ENCODE measurements at places on chromosomes 5 and 9.

DNA sequence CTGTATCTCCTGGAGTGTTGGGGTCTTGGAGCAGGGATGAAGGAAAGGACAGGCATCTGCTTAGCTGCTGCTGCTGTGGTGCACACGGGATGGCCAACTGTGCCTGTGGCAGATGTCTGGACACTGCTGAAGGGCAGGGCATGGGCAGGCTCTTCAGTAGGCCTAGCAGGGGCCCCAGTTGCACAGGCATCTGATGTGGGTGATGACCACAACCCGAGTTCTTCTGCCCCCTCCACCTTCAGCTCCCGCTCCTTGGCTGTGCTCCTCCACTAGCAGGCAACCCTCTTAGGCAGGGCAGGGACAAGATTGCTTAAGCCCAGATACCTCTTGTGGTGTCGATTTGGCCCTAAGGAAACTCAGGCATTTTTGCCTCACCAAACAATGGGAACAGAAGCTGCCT is 9.0 kb upstream of the MEGF10 start:
- no peak for DNase-seq

DNA sequence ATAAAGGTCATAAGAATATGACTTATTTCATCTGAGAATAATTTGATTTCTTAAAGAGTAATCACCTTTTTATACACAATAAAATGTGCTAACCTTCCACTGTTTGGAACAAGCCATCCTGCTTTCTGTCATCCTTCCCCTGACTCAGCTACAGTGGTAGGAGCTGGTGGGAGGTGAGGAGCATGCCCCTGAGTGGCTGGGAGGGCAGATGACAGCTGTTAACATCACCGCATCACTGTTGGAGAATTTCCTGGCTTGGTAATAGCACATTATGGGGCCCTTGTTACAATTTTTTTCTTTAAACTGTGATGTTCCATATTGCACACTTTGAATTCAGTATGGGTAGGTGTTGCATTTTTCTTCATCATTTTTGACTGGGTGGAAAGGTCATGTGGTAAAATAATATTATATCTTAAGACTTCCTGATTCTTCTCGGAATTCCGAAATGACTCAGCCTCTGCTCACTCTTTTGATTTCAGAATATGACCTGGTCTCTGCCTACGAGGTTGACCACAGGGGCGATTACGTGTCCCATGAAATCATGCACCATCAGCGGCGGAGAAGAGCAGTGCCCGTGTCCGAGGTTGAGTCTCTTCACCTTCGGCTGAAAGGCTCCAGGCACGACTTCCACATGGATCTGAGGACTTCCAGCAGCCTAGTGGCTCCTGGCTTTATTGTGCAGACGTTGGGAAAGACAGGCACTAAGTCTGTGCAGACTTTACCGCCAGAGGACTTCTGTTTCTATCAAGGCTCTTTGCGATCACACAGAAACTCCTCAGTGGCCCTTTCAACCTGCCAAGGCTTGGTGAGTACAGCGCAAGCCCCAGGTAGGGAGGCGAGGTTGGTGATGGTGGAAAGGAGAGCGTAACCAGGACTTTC is 5.8 kb downstream of the ADAMTS16 start:
- DNase-seq, result no peak

DNA sequence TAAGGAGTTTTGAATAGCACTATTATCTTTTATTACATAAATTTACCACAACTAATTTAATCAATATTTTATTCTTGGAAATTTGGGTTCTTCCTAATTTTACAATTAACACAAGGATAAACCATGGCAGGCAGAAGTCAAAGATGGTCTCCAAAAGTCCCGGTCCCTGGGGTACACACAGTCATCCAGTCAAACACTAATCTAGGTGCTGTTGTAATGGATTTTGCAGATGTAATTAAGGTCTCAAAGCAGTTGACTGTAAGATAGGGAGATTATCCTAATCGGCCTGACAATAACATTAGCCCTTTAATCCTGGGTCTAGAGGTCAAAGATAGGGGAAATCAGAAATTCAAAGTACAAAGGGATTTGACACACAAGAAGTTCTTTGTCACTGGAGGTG is 57.5 kb upstream of the HTR1A start:
- DNase-seq, result no peak

DNA sequence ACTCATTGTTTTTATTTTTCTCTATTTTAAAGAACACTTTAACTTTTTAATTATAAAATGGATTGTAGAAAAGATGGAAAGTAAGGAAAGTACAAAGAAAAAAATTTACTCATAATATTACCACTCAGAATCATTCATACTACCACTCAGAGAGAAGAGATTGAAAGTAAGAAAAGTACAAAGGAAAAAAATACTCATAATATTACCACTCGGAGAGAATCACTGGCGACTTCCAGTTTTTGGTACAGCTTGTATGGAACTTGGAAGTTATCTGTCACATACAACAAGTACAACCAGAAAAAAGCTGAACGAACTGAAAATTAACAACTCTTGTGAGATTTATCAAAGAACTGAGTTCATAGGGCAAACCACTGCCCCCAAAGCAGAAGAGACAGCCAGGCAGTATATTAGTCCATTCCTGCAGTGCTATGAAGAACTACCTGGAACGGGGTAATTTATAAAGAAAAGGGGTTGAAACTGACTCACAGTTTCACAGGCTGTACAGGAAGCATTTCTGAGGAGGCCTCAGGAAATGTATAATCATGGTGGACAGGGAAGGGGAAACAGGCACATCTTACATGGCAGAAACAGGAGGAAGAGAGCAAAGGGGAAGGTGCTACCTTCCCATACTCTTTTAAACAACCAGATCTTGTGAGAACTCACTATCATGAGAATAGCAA is 183.9 kb downstream of the SMARCA2 start:
- DNase-seq, result no peak

DNA sequence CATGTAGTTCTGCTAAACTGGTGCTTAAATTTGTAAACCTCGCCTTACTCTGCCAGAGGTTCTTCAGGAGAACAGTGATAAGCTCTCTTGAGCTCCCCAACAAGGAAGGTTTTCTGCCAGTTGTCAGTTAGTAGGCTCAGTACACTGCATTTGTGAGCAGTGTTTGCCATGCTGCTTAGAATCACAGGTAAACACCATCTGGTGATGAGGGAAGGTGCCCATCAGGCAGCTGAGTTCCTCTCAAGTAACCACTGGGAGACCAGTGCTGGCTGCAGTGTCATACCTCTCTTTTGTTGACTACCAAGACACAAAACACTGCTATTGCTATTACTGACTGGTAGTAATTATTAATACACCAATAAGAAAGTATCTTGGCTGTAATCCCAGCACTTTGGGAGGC is 186.2 kb upstream of the OTULINL start:
- DNase-seq, result no peak

GRCh38 chr5:176697267-176697933 is 50.1 kb downstream of the TSPAN17 start:
- DNase-seq, result no peak

DNA sequence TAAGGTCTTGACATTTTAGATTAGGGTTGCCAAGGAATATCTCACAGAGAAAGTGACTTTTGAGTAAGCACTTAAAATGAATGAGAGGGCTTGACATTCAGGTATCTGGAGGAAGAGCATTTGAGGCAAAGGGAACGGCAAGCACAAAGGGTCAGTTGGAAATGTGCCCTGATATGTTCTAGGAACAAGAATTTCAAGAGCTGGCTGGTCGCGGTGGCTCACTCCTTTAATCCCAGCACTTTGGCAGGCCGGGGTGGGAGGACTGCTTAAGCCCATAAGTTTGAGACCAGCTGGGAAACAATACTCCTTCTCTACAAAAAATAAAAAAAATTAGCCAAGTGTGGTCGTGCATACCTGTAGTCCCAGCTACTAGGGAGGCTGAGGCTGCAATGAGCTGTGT is 16.5 kb downstream of the KIAA1958 start:
- no peak for DNase-seq

- DNase-seq, result no peak
These were observed 431 bp downstream of the TMOD1 start for GRCh38 chr9:97501972-97502221.

GRCh38 chr5:133330956-133331355 is 279.1 kb downstream of the HSPA4 start:
- no peak for DNase-seq

- peak; percentile 21 for DNase-seq
These were observed 169.1 kb downstream of the YTHDC2 start for GRCh38 chr5:113682497-113683136.

DNA sequence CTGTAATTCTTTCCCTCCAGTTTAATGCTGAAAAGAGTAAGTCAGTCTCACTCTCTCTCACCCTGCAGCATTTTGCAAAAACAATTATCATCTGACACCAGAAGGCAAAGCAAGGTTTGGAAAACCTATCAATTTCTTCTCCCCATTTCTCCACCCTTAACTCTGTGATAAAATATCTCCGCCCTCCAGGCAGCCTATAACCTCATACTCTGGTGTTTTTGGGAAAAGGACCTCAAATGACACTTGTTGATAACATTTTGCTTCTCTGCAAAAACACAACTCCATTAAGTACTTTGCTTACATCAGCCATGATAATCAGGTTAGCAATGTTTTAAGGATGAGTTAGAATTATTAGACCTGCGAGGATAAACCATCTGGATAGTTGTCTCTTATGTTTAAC is 2.3 kb downstream of the ANKH start:
- no peak for DNase-seq

- DNase-seq, result no peak
These were observed 360.6 kb upstream of the MEF2C start for GRCh38 chr5:89243611-89244010.

GRCh38 chr5:132708645-132709044 is 28.7 kb downstream of the KIF3A start:
- no peak for DNase-seq

- DNase-seq, result no peak
These were observed 197.6 kb downstream of the KDM4C start for GRCh38 chr9:6955251-6955921.

GRCh38 chr5:151236888-151237287 is 13.0 kb upstream of the CCDC69 start:
- DNase-seq, result no peak

- DNase-seq, result no peak
These were observed 12.0 kb upstream of the ACSL6 start for GRCh38 chr5:132023258-132024116.

GRCh38 chr5:95583992-95584391 is 29.1 kb downstream of the ARSK start:
- no peak for DNase-seq

DNA sequence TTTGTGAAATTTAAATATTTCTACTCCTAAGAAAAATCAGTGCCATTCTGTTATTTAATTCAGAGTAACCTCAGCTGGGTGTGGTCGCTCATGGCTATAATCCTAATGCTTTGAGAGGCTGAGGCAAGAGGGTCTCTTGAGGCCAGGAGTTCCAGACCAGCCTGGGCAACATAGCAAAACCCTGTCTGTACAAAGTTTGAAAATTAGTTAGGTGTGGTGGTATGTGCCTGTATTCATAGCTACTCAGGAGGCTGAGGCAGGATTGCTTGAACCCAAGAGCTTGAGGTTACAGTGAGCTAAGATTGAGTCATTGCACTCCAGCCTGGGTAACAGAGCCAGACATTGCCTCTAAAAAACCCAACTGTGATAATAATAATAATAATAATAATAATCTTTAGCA is 44.8 kb upstream of the CNTLN start:
- DNase-seq, result no peak

- no peak for DNase-seq
These were observed 324 bp downstream of the LPCAT1 start for GRCh38 chr5:1523480-1523792.

DNA sequence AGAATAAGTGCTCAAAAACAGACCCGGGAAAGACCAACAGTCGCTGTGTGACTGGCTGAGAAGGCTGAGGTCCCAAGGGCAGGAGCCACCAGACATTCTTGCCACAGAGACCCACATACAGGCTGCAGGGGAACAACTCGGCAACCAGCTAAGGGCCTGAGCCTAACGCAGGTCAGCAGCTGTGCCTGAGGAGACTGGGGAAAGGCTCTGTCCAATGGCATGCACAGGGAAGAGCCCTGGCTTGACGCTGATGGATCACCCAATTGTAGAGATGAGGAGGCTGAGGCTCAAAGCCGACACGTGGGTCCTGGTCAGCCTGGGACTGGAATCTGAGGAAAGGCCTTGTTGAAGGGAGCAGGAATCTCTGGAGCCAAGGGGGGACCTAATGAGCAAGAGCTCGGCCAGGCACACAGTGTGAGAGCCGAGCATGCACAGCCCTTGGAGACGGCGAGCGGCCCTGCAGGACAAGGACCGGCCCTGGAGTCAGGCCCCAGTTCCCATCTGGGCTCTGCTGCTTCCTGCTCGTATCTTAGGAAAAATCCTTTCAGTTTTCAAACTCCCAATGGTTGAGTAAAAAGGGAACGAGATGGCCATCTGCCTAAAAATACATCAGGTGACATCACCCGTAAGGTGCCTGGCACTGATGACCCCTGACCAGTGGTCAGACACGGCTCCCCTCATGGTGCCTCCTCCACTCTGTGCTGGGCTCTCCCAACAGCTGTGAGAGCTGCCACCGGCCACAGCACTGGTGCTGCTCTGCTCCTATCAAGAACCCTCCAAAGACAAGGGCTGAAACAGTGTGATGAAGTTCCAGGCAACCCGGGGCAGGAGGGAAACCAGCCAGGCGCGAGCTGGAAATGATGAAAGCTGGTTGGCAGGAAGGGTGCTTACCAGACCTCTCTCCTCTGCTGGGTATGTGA is 16.4 kb downstream of the LMAN2 start:
- DNase-seq, result no peak

DNA sequence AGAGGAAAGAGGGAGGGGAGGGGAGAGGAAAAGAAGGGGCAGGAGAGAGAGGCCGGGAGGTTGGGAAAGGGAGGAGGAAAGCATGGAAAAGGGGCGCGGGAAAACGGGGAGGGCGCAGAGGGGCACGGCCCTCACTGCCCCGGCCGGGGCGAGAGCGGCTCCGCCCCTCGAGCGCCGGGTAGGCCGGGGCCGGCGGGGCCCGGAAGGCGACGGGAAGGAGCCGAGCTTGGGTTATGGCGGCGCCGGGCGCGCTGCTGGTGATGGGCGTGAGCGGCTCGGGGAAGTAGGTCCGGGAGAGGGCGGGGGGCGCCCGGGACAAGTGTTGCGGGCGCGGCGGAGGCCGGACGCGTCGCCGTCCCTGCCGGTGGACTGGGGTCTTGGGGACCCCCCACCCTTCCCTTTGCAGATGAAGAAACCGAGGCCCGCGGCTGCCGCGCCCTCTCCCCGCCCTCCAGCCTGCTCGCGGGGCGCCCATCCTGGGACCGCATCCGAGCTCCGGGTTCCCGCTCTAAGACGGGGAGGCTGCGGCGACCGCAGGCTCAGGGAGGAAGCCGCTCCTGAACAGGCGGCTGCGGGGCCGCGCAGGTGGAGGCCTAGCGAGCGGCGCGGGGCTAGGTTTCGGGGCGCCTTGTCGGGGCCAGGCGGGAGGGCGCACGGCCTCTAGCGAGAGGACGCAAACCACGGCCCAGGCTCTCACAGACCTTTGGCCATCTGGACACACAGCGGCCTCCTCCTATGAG is at the start of gene IDNK:
Gene IDNK, plus strand, starts transcription at position 205 of the 740 bp plus-strand sequence. Its CDS starts 29 bp downstream, at position 234.
- peak; percentile 53 for DNase-seq

- DNase-seq, result no peak
These were observed 220.9 kb upstream of the DAP start for GRCh38 chr5:10981932-10982331.

- DNase-seq, result no peak
These were observed 30.0 kb upstream of the MAMDC2 start for GRCh38 chr9:70013598-70014196.

DNA sequence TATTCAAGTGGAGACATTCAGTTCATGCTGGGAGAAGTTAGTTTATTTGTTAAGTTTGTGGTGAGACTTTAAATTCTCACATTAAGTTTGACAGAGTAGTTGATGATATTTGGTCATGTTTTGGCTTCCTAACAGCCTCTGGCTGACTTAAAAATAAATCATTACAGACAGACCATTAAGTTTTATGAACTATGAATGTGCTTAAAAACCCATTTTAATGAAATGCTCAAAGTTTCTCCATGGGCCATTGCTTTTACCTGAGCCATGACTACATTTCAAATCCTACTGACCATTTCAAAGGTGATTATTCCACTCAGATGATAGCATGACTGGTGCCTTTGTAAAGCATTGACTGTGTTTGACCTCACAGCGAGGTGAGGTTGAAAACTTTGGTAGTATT is 192.7 kb downstream of the LRRC70 start:
- DNase-seq, result no peak
